ENCODE measurements at places on chromosomes 16 and 17. TPM values are rescaled to one million over a fixed set of nuclear protein-coding genes. Genes with fewer than 3 reads are reported as not detected.

DNA sequence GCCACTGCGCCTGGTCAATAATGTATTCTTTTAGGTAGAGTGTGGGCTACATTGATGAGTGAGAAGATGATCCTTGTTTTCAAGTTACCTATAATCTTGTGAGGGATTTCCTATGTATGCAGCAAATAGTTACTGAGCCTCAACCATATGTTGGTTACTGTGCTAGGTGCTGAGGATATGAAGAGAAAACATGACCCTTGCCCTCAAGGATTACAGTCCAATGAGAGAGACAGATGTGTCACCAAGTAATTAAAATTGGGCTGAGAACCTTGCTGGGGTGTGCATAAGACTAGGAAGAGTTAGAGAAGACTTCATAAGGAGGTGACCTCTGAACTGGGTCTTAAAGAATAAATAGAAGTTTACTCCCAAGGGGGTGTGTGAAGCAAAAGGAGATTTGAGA is 7.4 kb downstream of the POLR2A start:
- no peak overlapping the region for H3K4me3 ChIP-seq
- H3K27me3 ChIP-seq = no peaks in the 10 kb centered on the region
- H3K27ac ChIP-seq = no peak overlapping the region

DNA sequence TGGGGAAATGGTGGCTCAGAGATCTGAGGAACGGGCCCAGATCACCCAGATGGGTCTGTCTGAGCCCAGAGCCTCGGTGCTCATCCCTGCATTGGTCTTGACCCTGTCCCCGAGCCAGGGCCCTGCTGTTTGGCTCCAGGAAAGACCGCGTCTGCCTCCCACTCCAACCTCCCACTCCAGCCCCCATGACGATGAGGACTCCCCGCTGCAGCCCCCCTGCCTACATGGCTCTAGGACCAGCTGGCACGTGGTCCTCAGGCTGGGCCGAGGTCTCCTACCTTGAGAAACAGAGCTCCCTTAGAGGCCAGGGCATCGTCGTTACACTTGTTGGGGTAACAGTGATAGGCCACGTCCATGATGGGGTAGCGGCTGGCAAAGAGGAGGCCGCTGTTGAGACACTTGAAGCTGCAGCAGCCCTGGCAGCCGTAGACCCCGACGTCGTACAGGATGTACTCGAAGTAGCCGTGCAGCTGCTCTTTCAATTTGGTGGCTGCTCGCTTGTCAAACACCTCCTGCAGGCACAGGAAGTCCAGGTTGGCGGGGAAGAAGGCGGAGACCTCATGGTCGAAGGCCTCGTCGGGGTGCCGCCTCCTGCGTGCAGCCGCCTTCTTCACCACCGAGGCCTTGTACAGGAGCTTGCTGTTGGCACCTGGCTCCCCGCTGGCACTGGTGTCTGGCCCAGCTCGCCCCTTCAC is 59.9 kb downstream of the PRMT7 start:
- H3K27ac ChIP-seq = no peak overlapping the region
- no peak for DNase-seq
- H3K4me3 ChIP-seq = no peak overlapping the region
- peaks cover 23% of the 10 kb centered on the region for H3K4me1 ChIP-seq

The NRN1L gene
- polyA plus RNA-seq = 0.41 TPM

DNA sequence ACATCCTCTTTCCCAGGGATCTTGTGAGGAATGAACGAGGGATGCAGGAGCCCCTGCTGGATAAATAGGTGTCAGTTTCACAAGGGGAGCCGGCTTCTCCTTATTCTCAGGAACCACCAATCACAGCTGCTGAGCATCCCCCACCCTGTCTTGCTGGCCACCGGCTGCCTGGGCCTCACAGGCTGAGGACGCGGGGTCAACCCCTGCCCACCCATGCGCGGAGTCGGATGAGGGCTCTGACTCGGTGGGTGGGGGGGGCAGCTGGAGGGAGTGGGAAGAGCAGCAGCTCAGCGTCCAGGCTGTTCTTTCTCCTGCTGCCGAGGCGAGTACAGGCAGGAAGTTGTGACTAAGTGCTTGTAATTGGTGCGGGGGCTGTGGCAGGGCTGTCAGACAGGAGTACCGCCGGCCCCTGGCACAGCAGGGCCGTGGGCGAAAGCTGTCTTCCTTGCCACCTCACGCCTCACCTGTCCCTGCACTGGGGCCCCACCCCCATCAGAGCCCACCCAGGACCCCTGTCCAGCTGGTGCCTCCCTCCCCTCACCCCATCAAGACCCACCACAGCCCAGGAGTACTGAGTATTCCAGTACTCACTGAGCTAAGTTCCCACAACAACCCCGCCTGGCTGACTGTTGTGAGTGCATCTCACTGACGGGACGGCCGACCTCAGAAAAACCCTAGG is 11.0 kb upstream of the DPEP1 start:
- H3K27me3 ChIP-seq = no peaks in the 10 kb centered on the region
- peak overlapping the region; percentile 77 for H3K27ac ChIP-seq
- DNase-seq = peak; percentile 72
- H3K4me3 ChIP-seq = no peak overlapping the region
- H3K36me3 ChIP-seq = no peaks in the 10 kb centered on the region

GRCh38 chr17:27825459-27825858 is 25.1 kb upstream of the NOS2 start:
- H3K4me3 ChIP-seq = no peak overlapping the region
- no peak overlapping the region for H3K27ac ChIP-seq
- no peaks in the 10 kb centered on the region for H3K27me3 ChIP-seq
- no peaks in the 10 kb centered on the region for H3K4me1 ChIP-seq

DNA sequence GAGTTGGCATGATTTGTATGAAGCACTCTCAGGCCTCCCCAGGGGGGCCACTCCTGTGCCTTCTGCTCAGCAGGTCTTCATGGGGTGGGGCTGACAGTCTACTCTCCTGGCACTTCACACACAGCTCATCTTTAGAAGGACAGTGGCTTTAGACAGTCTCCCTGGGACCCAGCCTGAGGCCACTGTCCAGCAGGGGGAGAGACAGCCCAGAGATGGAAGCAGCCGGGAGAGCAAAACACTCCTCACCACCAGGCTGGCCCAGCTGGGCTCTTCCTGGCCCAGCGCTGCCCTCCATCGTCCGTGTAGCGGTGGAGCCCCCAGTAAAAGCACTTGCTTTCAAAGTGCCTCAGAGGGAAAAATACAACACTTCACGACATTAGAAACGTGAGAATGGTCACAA is 62.0 kb upstream of the CRHR1 start:
- no peaks in the 10 kb centered on the region for H3K4me1 ChIP-seq
- DNase-seq = peak; percentile 76
- no peaks in the 10 kb centered on the region for H3K36me3 ChIP-seq
- H3K27ac ChIP-seq = no peak overlapping the region
- no peaks in the 10 kb centered on the region for H3K27me3 ChIP-seq

DNA sequence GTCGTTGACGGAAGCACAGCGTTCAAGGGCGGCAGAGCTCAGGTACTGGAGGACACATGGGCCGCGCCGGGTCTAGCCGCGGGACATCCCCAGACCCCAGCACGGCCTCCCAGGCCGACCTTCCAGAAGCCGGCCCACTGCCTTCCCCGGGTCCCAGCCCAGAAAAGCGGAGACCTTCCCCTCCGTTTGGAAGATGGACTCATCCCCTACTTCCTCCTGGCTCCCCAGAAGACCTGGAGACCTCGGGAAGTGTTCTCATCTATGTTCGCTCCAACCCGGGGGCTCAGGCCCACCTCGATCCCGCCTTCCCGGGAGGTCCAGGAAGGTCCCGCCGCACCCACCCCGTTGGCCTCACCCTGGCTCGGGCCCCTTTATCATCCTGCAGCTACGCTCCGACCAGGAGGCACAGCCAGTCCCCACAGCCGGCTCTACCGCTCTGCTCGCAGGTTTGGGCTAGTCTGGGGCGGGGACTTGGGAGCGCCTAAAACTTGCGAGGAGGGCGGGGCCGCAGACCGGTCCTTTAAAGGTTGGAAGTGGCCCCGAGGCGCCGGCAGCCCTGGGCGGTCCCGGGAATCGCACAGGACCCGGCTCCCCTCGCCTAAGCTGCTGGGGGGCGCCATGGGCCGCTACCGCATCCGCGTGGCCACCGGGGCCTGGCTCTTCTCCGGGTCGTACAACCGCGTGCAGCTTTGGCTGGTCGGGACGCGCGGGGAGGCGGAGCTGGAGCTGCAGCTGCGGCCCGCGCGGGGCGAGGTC is at the start of gene ALOX12:
ALOX12 (plus strand) TSS at position 550 of the 756 bp plus-strand sequence; CDS start at position 619, 69 bp downstream.
- peaks cover 25% of the 10 kb centered on the region for H3K36me3 ChIP-seq
- H3K27me3 ChIP-seq = no peaks in the 10 kb centered on the region
- peaks cover 3% of the 10 kb centered on the region for H3K4me1 ChIP-seq
- no peak within 1 kb of the TSS for H3K27ac ChIP-seq

The SLC52A1 gene
- 0.55 TPM for polyA plus RNA-seq

GRCh38 chr17:34761646-34762045 is 182.3 kb downstream of the TMEM132E start:
- no peak for DNase-seq
- no peaks in the 10 kb centered on the region for H3K27me3 ChIP-seq
- H3K4me1 ChIP-seq = no peaks in the 10 kb centered on the region
- no peak overlapping the region for H3K4me3 ChIP-seq

The CD7 gene
- polyA plus RNA-seq = 0.07 TPM

DNA sequence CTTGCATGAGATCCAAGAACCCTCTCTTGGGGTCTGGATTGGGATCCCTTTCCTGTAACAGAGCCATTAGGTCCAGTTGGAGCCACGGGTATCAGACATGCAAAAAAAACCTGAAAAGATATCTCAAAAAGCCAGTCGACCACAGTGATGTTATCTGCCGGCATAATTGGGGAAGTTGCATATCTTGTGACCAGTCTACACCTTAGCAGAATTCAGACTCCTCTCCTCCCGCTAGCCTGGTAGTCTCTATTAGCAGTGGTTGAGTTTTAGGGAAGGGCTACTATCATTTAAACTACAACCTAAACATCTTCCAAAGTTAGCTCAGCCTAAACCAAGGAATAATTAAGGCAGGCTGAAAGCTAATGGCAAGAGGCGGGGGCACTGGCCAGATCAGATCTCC is 16.2 kb upstream of the PSMD7 start:
- H3K27ac ChIP-seq = no peak overlapping the region
- no peaks in the 10 kb centered on the region for H3K27me3 ChIP-seq

The KRTAP16-1 gene
- not detected for polyA plus RNA-seq

DNA sequence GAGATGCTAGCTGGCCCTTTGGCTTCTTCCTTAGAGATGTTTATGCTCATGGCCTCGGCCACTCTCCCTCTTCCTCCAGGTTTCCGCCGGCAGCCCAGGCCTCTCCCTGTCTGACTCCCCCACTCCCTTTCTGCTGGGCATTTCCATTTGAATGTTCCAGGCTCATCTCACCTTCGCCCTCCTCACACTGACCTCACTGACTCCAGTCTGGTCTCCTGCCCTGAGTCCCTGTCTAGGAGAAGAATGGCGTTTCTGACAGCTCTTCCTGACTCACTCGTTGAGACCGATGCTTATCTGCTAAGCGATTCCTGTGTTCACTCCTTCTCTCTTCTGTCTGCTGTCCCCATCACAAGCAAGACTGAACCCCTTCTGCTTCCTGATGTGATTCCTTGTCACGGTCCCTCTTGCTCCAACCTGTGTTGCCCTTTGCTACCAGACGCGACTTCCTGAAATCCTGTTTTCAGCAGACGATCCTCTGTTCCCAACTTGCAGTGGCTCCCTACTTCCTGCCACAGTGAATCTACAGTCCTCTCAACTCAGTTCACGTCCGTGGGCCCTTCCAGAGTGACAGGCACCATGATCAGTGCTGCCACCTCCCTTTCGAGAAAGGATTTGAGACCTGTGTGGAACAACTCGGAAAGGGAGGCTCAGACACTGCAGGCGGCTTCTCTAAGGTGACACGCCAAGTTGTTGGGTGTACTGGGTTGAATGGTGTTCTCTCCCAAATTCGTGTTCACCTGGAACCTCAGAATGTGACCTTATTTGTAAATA is 176.4 kb downstream of the MSI2 start:
- no peak for DNase-seq
- no peak overlapping the region for H3K27ac ChIP-seq
- H3K4me1 ChIP-seq = peaks cover 64% of the 10 kb centered on the region
- no peaks in the 10 kb centered on the region for H3K27me3 ChIP-seq

- peak within 1 kb of the TSS; percentile 48 for H3K27ac ChIP-seq
- H3K27me3 ChIP-seq = no peaks in the 10 kb centered on the region
- 0 out of 2 replicates have a peak, but pooled peaks cover 6% of the 10 kb centered on the region for H3K4me1 ChIP-seq
- peak; percentile 95 for DNase-seq
- H3K4me3 ChIP-seq = 0 out of 2 replicates have a peak within 1 kb of the TSS, but pooled peaks have one; percentile 44
Observed at GRCh38 chr17:40177275-40177874, at the start of gene RAPGEFL1. Gene RAPGEFL1 (plus strand): TSS chr17:40177470. CDS start chr17:40177862, 392 bp downstream.

- no peak for DNase-seq
- H3K27me3 ChIP-seq = no peaks in the 10 kb centered on the region
- no peak overlapping the region for H3K4me3 ChIP-seq
- peaks cover 3% of the 10 kb centered on the region for H3K4me1 ChIP-seq
Observed at GRCh38 chr16:9521749-9522370, 430.4 kb downstream of the HAPSTR1 start.

The MYL11 gene
- polyA plus RNA-seq = 0.23 TPM

The CASKIN1 gene
- polyA plus RNA-seq = 1.7 TPM

GRCh38 chr16:69187446-69188235 is 677 bp downstream of the SNTB2 start:
- peaks cover 18% of the 10 kb centered on the region for H3K4me1 ChIP-seq
- peak; percentile 87 for DNase-seq
- H3K27ac ChIP-seq = peak overlapping the region; percentile 40
- H3K4me3 ChIP-seq = peak overlapping the region; percentile 76
- H3K27me3 ChIP-seq = no peaks in the 10 kb centered on the region

DNA sequence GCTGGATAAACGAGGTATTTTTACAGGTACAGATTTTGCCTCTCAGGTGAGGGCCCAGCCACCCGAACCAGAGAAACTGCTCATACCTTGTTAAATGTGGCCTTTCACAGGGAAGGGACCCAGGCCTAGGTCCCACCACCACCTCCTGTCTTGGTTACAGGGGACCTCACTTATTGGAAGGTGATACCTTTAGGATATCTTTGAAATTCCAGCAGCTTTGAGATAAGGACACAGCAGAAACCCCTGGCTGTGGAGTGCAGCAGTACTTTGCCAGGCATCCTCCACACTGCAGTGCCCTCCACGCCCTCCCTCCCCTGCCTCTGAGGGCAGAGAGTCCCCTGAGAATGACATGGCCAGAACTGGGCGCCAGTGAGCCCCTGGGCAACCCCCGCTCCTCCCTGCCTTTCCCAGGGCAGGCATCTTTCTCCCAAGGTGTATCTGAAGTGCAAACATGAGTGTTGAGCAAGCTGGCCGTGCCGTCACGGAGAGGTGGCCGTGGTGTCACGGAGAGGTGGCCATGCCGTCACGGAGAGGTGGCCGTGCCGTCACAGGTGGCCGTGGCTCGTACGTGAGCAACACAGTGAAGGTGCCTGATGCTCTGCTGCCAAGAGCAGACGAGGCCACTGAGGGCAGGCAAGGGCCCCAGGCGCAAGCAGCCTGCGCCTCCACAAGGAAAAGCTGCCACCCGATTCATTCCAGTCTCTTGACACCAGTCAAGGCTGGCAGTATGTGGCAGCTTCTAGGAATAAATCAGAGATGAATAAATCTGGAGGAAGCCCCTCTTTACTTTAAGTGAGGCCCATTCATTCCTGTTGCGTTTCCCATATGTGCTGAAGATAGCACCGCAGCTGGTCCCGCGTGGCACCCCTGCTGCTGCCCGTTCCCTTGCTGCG is 134.5 kb upstream of the CHMP6 start:
- H3K36me3 ChIP-seq = peaks cover 2% of the 10 kb centered on the region
- H3K27me3 ChIP-seq = no peaks in the 10 kb centered on the region
- DNase-seq = no peak
- H3K27ac ChIP-seq = peak overlapping the region; percentile 87

GRCh38 chr16:450785-451512 is 25.5 kb downstream of the RAB11FIP3 start:
- H3K36me3 ChIP-seq = no peaks in the 10 kb centered on the region
- H3K27ac ChIP-seq = no peak overlapping the region
- peaks cover 5% of the 10 kb centered on the region for H3K4me1 ChIP-seq
- H3K4me3 ChIP-seq = no peak overlapping the region
- no peaks in the 10 kb centered on the region for H3K27me3 ChIP-seq
- DNase-seq = no peak

- peak overlapping the region; percentile 67 for H3K27ac ChIP-seq
- DNase-seq = peak; percentile 55
- peaks cover 19% of the 10 kb centered on the region for H3K4me1 ChIP-seq
- no peak overlapping the region for H3K4me3 ChIP-seq
- H3K27me3 ChIP-seq = no peaks in the 10 kb centered on the region
- peaks cover 15% of the 10 kb centered on the region for H3K36me3 ChIP-seq
Observed at GRCh38 chr17:63246344-63246743, 199.8 kb downstream of the CYB561 start.
